Mesothelial cell of epicardium (in vitro differentiated cells): ENCODE measurements at places on chromosomes 6 and 20. TPM values are rescaled to one million over a fixed set of nuclear protein-coding genes. Genes with fewer than 3 reads are reported as not detected.

Gene PACSIN1
- 3.3 to 4.5 TPM (median 3.6 TPM) in 3 replicates for total RNA-seq

Gene DLK2
- total RNA-seq = 3.5 to 4.7 TPM (median 4.1 TPM) in 3 replicates

Gene PDYN
- total RNA-seq = not detected in 3 replicates

Gene MOXD1
- total RNA-seq = 110 to 113 TPM (median 111 TPM) in 3 replicates

Gene COL9A1
- total RNA-seq = 8.1 to 9.1 TPM (median 8.7 TPM) in 3 replicates

Gene FLRT3
- 98.6 to 101 TPM (median 98.6 TPM) in 3 replicates for total RNA-seq

Gene RNF144B
- 5.1 to 5.5 TPM (median 5.4 TPM) in 3 replicates for total RNA-seq

Gene RRP36
- 44.2 to 45.9 TPM (median 45.1 TPM) in 3 replicates for total RNA-seq

Gene CD24
- total RNA-seq = 377 to 390 TPM (median 382 TPM) in 3 replicates

Gene LHFPL5
- not detected in 3 replicates for total RNA-seq

Gene TP53TG5
- 0.47 to 0.69 TPM in 2 of 3 replicates, not detected in the other for total RNA-seq

Gene SLC32A1
- total RNA-seq = not detected in 3 replicates

Gene GSTA2
- not detected in 3 replicates for total RNA-seq

Gene LRRC73
- 0.58 to 0.72 TPM (median 0.60 TPM) in 3 replicates for total RNA-seq
